Pons (tissue), 1 donor: ENCODE measurements at places on chromosomes 3 and 15.
A peak's percentile ranks its signal among the peaks of the same experiment; 100 is the strongest.

GRCh38 chr15:77118882-77119321, 48.0 kb upstream of the TSPAN3 start:
- DNase-seq = peak; percentile 91

GRCh38 chr3:188180114-188180513, 26.2 kb downstream of the LPP start:
- DNase-seq = no peak

- DNase-seq = no peak
These were observed 66.0 kb upstream of the ARL8B start for GRCh38 chr3:5056111-5056391.

DNA sequence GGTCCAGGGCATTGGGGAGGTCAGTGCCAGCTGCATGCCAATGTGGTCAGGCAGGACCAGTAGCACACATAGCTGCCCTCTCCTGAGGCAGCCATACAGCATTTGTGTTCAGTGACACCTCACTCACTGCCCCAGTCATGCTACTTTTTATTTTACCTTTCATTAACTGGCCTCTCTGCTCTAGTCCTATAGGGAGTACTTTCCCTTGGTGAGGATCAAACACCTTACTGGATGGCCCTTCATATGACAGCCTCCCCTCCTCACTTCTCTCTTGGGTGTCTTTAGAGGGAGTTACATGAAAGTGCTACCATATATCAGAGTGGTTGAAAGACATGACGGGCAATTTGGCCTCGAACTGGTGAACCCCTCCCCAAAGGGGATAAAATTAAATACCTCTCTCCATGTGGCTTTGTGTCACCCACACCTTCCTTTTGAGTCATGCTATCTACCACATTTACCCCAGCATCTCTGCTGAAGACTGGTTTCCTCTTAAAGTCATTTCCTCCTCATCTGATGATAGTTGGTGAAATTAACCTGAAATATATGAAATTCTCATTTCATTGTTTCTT, 17.6 kb downstream of the RLBP1 start:
- DNase-seq = no peak
